SW 1271 (cell line): ENCODE measurements at places on chromosomes 11 and 22.

GRCh38 chr11:123265951-123266350, 70.9 kb upstream of the CLMP start:
- no peak for DNase-seq

GRCh38 chr11:117020869-117021564, 77.2 kb downstream of the SIK3 start:
- DNase-seq, result no peak

- DNase-seq, result no peak
Observed at GRCh38 chr11:19632499-19632834, 80.2 kb upstream of the NAV2 start.

DNA sequence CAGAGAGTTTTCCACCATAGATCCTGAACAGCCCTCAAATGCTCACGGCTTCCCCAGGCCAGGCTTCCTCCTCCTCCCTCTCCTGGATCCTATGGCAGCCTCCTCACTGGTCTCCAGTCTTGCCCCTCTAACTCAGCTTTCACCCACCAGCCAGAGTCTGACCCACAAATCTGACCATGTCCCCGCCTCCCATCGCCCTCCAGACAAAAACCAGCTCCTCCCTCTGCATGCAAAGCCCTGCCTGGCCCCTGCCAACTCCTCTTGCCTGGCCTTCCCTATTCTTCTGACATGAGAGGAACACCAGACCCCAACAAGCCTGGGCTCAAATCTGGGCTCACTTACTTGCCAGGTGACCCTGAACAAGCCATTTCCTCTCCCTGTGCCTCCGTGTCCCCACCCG, 32.4 kb upstream of the PDE2A start:
- no peak for DNase-seq

GRCh38 chr11:91305402-91305801, 919.2 kb upstream of the FAT3 start:
- DNase-seq, result no peak
